ENCODE measurements at places on chromosomes 11 and 22.

GRCh38 chr11:108019870-108020540 is 11.3 kb downstream of the CUL5 start:
- DNase-seq = no peak

GRCh38 chr22:47201996-47202818 is 439.8 kb downstream of the TBC1D22A start:
- no peak for DNase-seq

GRCh38 chr11:34512840-34513681 is 533 bp downstream of the ELF5 start:
- peak; percentile 30 for DNase-seq

DNA sequence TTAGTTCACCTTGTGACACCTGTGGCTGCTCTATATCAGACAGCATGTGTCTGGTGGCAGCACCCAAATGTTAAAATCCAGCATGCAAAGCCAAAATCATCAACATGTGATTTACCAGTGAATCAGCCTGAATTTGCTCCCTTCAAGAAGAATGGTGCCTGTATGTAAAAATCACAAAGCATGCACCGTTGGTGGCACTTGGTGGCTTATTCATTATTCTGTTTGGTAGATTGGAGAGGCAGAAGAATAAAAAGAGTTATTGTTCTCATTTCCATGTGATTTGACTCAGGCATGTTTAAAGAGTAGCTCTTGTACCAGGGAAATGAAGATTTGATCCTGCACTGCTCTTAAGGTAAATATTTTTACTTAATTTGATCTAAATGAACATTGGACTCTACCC is 143.9 kb upstream of the MPPED2 start:
- no peak for DNase-seq

GRCh38 chr11:113279591-113279990 is 34.8 kb upstream of the TTC12 start:
- no peak for DNase-seq

DNA sequence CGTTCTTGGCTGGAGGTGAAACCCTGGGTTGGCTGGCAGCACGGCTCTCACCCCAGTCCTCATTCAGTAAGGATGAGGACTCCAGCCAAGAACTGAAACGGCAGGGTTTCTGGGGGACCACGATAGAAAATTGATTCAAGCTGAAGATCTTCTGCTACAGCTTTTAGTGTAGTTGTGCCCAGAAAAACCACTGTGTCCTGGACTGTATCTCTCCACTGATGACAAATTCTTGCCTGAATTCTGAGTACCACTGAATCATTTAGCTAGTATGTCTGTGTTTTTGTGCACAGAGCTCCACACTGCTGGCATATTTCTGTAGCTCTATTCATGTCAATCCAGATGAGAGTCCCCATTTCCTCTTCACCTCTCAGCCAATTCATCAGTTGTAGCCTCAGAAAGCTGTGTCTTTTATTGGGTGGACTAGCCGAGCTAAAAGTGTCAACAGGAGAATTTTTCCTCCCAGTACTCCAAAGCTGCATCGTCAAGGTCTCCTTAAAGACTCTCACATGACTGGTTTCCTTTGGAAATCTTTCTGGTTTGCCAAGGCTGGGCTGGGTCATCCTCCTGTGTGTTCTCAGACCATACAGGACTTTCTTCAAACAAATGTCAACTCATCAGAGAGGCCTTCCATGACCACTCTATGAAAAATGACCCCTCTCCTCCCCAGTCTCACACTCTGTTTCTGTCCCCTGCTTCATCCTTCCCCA is 144.6 kb downstream of the LDLRAD3 start:
- DNase-seq = no peak

GRCh38 chr11:94002226-94002625 is 18.9 kb upstream of the HEPHL1 start:
- no peak for DNase-seq

GRCh38 chr11:76291576-76292526 is 85.5 kb upstream of the WNT11 start:
- DNase-seq = no peak

DNA sequence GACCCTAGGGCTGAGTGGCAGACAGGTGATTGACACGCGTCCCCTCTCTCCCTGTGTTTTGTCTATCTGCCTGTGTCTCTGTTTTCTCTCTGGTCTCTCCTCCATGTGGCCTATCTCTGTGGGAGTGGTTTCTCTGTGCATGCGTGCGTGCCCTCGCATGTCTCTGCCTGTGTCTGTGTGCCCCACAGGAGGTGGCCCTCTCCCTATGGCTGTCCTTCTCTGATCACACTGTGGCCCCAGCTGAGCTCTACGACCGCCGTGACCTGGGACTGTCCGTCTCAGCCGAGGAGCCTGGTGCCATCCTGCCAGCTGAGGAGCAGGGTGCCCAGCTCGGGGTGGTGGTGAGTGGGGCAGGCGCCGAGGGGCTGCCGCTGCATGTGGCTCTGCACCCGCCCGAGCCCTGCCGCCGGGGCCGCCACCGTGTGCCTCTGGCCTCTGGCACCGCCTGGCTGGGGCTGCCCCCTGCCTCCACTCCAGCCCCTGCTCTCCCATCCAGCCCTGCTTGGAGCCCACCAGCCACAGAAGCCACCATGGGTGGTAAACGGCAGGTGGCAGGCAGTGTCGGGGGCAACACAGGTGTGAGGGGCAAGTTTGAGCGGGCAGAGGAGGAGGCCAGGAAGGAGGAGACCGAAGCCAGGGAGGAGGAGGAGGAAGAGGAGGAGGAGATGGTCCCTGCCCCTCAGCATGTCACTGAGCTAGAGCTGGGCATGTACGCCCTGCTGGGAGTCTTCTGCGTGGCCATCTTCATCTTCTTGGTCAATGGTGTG is 11.6 kb downstream of the TMEM132A start:
- DNase-seq = no peak

DNA sequence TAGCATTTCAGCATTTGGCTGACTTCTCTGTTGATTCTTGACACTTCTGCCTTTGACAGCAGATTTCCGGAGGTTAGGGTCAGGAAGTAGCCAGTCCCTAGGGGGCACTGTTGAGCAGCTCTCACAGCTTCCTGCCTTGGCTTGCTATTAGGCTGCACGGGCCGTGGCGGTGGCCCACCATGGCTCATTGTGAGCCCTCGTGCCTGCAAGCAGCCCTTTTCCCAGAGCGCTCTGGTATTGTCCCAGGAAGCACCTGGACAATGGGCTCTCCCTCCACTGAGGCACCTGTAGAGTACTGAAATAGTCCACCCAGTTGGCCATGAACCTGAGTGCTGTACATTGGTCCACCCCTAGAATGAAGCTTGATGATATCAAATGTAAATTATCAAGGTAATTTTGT is 100.2 kb upstream of the GAL start:
- DNase-seq = peak; percentile 46

DNA sequence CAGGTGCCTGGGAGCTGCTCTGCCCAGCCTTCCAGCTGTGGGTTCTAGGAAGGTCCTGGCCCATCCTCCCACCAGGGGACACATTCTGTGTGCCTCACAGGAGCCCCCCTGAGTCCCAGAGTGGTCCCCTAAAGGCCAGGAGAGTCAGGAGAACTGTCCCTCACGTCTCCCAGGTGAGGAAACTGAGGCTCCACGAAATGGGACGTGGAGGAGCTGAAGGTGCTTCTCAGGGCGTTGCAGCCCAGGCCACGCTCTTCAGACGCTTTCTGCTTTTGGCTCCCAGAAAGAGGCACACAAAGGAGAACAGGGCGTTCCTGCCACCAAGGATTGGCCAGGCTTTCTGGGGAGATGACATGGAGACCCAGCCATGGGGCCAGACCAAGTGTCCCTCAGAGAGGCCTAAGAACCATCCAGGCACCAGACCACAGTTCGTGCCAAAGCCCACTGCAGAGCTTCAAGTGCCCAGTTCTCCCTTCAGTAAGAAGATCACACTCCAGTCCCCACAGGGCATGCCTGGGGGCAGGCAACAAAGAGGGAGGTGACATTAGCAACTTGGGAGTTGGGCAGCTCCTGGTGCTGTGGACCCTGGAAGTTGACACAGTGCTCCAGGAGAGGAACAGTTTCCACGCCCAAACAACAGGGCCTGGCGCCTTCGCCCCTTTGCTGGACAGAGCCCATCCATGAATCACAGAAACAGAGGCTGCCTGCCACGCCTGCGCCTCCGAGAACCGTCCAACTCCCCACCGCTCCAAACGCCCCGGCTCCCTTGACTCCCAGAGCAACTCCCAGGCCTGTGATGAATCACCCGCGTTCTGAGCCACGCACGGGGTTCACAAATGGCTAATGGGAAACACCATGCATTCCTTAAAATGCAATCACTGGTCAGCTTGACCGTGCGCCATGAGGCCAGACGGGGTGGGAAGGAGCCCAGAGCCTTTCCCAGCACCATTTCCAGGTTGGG is 589.2 kb downstream of the BRD1 start:
- no peak for DNase-seq

DNA sequence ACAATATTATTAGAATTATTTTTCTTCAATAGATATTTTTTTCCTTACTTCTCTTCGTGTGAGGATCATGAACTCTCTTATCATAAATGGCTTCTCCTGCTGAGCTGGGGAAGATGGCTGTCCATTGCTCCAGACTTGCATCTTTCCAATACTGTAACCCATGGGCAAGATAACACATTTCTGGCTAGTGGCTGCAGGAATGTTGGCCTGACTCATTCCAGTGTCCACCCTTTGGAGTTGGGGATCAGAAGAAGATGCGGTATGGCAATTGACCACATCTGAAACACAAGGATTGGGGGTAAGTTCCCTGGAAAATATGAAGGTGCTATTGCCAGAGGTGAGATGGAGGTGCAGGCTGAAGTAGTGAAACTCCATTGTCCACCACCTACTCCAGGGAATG is 92.8 kb downstream of the FAR1 start:
- DNase-seq = no peak

DNA sequence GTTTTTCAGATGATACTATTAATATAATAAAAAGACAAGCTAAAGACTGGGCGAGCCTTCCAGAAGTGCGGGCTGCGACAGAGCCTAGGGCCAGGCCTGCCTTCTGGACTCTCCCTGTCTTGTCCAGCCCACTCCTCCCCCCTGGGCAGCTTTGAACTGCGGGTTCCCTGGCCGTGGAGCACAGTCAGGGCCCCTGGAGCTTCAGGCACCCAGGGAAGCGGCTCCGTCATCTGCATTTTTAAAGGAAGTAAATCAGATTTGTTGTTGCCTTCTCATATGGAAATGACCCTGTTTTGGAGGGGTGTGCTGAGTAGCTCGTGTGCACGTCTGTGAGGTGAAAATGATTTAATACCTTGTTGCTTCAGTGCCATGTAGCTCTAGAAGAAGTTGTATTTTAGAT is 265.3 kb downstream of the TBC1D22A start:
- no peak for DNase-seq

- no peak for DNase-seq
Measured at GRCh38 chr11:33948494-33948893, 56.6 kb upstream of the LMO2 start.

DNA sequence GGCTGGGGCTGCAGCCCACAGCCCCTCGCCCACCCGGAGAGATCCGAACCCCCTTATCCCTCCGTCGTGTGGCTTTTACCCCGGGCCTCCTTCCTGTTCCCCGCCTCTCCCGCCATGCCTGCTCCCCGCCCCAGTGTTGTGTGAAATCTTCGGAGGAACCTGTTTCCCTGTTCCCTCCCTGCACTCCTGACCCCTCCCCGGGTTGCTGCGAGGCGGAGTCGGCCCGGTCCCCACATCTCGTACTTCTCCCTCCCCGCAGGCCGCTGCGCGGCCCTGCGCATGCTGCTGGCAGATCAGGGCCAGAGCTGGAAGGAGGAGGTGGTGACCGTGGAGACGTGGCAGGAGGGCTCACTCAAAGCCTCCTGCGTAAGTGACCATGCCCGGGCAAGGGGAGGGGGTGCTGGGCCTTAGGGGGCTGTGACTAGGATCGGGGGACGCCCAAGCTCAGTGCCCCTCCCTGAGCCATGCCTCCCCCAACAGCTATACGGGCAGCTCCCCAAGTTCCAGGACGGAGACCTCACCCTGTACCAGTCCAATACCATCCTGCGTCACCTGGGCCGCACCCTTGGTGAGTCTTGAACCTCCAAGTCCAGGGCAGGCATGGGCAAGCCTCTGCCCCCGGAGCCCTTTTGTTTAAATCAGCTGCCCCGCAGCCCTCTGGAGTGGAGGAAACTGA is 731 bp downstream of the GSTP1 start:
- DNase-seq = peak; percentile 50

DNA sequence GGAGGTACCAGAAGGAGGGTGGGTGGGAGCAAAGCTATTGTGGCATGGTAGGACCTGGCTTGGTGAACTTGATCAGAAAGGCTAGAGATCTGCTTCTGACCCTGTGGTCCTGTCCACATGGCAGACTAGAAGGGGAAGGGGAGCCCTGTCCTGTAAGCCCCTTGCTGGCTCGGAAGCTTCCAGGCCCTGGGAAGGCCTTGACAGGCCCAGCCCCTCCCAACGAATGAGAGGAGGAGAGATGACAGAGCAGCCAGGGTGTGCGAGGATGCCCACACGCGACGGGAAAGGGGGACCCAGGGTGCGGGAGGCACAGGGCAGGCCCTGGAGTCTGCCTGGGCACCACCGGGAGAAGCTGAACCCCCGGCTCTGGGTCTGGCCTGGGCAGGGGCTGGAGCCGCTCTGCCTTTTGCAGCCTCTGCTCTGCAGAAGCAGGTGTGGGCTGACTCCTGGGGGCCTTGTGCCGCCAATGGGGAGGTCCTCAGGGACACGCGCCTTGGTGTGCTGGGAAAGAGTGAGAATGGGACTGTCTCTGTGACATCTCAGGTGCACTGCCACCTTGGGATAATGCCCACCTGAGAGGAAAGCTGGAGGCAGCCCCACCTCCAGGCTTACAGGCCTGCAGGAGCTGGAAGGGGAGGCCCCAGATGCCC is 1447.5 kb downstream of the BRD1 start:
- no peak for DNase-seq

DNA sequence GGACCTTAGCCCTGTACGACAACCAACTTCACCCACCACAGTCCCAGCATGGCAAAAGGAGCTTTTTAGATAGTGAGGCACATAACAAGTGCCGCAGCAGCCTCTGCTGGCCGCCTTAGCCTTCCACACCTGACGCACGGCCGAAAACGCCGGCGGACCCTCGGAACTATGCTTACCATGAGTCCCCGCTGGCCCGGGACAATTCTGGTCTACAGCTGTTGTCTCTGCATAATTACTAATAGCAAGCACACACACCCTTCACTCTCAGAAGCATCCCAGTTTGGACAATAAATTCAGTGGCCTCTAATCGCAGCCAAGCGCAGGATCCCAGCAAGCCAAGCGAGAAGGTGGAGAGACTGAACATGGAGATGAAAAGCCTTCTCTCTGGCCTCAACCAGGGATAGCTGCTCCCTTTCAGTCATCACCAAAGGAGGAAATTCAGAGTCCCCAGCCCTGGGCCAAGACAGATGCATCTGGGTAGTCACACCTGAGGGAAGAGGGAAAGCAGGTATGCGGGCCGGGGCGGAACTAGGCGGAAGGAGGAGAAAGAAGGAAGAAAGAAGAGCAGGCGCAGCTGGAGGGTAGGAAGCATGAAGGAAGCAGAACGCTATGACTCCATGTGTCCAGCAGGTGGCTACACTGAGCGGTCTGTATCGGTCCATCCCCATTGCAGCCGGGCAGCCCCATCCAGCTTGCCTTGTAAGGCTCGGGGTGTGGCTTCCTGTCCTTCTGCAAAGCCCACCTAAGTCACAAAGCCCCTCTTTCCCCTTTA is 40.3 kb downstream of the BUD13 start:
- DNase-seq = peak; percentile 44
